Stimulated activated CD4-positive, alpha-beta T cell treated with anti-CD3 and anti-CD28 coated beads, Interleukin-1b, Interleukin-23, amount 100 ng/mL, for 24 hours (primary cell): ENCODE measurements at places on chromosomes 6 and 20.

DNA sequence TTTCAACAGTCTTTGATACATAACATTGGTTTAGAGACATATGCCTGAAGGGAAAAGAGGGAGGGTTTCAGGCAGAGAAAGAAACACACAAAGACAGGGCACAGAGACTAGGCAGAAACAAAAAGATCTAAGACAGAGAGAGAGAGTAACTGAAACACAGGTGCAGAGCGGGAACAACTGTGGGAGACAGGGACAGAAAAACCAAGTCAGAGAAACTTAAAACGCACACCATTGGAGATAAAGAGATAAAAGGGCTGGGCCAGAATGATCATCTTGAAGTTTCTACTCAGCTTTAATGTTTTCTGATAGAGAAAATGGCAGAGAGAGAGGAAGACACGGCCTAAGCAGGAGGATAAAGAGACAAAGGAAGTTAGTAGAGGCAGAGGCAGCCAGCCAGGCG lies 11.8 kb downstream of the UNC5CL start:
- no peak for DNase-seq

GRCh38 chr6:30591008-30591407 lies 19.8 kb downstream of the ABCF1 start:
- no peak for DNase-seq

GRCh38 chr6:107123501-107123900 lies 8.2 kb upstream of the BEND3 start:
- DNase-seq = no peak

GRCh38 chr20:1357921-1358671 lies 29.2 kb upstream of the SDCBP2 start:
- no peak for DNase-seq

- no peak for DNase-seq
Measured at GRCh38 chr6:19320111-19320581, 517.0 kb upstream of the ID4 start.

GRCh38 chr6:43408259-43408658 lies 19.1 kb upstream of the ABCC10 start:
- no peak for DNase-seq

GRCh38 chr20:23059001-23059400 lies 9.5 kb upstream of the THBD start:
- no peak for DNase-seq

GRCh38 chr20:9996944-9997343 lies 37.8 kb upstream of the ANKEF1 start:
- no peak for DNase-seq

GRCh38 chr6:32105433-32105832 lies 3.7 kb downstream of the TNXB start:
- DNase-seq = no peak

DNA sequence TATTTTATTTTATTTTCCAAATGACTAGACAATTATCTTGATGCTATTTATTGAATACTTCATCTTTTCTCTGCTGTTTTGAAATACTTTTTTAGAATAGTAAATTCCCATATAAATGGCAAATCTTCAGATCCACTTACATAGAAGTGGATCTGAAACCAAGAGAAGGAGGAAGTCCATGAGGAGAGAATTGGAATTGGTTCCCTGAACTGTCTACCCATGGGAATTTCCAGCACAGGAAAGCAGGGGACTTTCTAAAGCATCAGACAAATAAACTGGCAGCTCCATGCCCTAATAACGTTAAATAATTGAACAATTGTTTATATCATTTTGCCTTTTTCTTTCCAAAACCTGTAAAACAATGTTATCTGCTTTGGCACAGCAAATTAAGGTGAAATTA lies 47.1 kb upstream of the PNRC1 start:
- DNase-seq = no peak

DNA sequence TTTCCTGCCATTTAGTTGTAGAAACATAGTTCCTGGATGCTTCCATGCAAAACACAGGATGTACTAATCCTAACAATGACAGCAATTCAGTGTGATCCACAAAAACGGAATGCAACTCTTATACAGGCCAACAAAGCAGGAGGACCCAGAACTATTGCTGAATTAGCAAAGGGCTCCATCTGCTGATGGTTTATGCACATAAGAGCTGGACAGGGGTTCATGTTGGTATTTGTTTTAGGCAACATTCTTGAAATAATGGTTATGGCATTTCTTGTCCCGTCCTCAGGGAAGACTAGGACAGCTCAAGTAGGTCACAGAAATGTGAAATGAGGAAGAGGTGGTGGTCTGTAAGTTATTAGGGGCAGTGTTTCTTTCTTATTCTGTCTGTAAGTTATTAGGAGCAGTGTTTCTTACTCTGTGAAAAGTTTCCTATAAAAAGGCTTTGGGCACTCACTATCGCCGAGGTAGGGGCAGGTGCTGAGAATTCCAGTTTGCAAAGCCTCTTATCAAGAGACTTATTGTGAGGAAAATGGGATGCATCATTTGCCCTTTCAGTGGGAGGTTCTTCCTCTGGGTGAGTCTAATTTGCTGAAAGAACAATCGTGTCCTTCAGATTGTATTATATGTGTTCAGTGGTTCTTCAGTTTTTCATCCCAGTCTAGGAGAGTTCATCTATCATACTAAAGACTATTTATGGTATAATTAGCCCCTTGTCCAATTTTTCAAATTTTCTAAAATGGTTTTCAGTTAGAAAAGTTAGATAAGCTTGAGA lies 171.1 kb downstream of the MCHR2 start:
- DNase-seq = no peak
